ENCODE measurements at places on chromosomes 6 and 20.

- DNase-seq = no peak
Measured at GRCh38 chr6:75025371-75025770, 180.5 kb downstream of the COL12A1 start.

GRCh38 chr6:149081281-149081680 is 236.2 kb upstream of the TAB2 start:
- no peak for DNase-seq

DNA sequence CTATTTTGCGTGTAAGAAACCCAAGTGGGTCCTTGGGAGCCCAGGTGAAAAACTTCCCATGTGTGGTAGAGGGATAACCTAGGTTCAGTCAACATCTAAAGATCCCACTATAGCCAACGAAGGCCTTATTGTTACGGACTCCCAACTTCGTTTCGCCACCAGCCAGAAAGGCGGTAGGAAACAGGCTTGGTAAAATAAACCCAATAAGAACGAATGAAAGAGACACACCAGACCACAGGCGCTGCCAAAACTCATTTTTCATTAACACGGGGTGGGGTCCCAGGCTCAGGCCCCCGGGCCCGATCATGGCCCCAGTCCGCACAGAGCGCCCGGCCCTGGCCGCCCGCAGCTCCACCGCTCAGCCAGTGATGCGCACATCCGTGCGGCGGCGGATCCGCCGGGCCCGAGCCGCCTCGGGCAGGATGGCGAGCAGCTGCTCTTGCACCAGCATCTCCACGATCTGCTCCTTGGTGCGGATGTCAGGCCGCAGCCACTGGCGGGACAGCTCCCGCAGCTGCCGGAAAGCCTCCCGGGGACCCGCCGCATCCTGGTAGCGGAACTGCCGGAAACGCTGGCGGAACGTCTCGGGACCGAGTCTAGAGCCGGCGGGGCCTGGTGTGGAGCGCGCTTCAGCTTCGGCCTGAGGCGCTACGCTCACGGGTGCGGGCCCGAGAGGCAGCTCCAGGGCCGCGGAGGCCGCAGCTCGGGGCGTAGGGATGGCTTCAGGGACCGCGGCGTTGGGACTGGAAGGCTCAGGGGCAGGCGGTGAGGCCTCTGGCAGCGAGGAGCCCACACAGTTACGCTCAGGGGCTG is 709 bp downstream of the SCAND1 start:
- DNase-seq = peak; percentile 76

- DNase-seq = peak; percentile 80
Measured at GRCh38 chr6:45419571-45420082, 41.9 kb upstream of the SUPT3H start.

- DNase-seq = peak; percentile 57
Measured at GRCh38 chr20:62805155-62805710, 598 bp downstream of the OGFR start.

DNA sequence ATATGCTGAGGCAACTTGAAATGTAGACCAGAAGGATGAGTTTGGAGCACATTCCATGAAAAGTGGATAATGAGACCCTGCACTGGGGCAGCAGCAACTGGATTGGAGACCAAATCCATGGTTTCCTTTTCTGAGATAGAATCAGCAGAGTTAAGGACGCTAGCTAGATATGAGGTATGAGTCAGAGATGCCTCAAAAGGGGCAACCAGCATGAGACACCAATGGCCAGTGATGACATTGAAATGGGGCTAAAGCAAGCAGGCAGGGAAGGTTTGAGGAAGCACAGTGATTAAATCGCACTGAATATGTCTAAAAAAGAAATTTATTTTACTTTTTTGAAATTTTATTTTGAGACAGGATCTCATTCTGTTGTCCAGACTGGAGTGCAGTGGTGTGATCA is 802.4 kb downstream of the TFAP2A start:
- DNase-seq = no peak

DNA sequence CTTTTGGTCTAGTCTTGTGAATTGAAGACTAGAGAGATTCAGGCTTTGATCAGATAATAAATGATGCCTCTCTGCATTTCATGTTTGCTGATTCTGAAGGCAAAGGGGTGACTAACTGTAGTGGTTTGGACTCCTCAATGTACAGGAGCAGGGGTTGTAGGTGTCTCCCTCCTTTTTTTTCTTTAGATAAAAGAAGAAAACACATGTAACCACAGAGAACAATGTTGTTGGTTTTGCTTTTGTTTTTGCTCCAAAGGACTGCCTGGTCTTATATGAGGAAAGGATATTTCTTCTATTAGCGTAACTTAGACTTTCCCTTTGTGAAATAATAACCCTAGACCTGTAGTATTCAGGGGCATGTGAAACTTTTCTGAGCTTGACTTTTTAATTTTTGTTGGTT is 53.2 kb downstream of the RFPL4B start:
- no peak for DNase-seq

DNA sequence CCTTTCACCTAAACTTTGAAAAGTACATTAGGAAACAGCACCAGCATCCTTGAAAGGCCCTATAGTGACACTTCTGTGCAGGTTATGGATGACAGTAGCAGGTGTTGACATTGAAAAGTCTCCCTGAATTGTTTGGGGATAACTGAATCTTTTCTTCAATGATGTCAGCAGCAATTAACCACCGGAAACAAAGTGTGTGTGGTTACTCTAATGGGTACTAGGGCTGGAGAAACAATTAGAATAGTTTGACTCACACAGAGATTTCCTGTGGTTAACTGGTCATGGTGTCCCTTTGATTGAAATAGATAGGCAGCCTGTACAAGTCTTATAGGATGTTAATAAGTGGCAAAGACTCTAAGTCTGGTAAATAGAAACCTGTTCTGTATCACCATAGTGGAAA is 189.1 kb downstream of the TBX18 start:
- DNase-seq = no peak

- DNase-seq = no peak
Measured at GRCh38 chr6:54856129-54856528, 9.6 kb downstream of the FAM83B start.

- DNase-seq = no peak
Measured at GRCh38 chr6:161292145-161292544, 18.3 kb upstream of the AGPAT4 start.

GRCh38 chr6:44278315-44278714 is 8.1 kb downstream of the TMEM151B start:
- no peak for DNase-seq

GRCh38 chr6:37024656-37025337 is 19.3 kb downstream of the FGD2 start:
- DNase-seq = peak; percentile 76

GRCh38 chr6:83510791-83511190 is 1.5 kb upstream of the PRSS35 start:
- no peak for DNase-seq

DNA sequence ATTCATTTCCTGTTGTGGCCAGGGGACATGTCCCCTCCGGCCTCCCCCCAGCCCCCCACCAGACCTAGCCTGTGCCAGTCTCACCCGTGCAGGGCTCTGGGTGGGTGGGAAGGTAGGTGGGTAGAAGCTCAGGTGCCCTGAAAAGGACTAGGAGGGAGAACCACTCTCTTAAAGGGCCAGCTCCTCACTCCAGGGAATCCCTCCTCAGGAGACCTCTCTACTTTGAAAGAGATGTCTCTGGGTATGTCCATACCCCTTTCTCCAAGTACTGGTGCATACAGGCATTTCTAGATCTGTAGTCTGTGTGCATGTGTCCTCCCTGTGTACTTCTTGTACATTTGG is 60.8 kb upstream of the EPB41L1 start:
- DNase-seq = no peak

- no peak for DNase-seq
Measured at GRCh38 chr6:111773501-111774345, 99.5 kb downstream of the FYN start.

DNA sequence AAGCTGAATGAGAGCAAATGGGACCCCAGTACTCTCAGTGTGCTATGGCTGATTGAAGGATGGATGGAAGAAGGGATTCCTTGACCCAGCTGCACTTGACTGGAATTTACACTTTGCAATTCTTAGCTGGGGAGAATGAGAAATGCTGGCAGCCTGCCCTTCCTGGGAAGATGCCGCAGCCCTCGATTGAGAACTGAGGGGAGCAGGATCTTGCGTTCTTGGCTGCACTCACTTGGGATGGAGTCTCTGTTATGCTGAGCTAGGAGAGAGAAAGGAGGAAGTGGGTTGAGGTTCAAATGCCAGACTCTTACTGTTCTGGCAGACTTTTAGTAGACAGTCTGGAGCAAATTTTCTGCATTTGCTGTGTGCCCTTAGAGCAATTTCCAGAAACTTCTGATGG is 221.2 kb downstream of the FNDC1 start:
- DNase-seq = no peak

DNA sequence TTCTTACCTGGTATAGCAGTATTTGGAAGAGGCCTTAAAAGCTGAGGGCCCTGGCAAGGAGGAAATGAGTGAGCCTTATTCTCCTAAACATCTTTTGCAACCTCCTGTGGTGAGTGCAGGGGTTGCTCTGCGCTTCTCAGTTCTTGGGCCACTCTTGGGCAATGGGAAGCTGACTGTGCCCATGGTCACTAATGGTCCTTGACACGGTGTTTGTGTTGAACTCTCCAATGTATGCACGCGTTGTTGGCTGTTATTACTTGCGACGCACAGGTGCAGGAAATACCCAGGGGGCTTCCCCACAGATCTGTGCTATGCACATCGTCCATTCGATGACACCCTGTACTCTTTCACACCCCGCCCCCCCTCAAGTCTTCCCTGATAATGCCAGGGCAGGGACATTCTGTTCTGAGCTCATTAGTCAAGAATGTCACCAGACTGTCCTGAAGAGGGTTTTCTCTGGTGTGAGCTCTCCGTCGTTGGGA is 79.7 kb downstream of the EDN1 start:
- no peak for DNase-seq

DNA sequence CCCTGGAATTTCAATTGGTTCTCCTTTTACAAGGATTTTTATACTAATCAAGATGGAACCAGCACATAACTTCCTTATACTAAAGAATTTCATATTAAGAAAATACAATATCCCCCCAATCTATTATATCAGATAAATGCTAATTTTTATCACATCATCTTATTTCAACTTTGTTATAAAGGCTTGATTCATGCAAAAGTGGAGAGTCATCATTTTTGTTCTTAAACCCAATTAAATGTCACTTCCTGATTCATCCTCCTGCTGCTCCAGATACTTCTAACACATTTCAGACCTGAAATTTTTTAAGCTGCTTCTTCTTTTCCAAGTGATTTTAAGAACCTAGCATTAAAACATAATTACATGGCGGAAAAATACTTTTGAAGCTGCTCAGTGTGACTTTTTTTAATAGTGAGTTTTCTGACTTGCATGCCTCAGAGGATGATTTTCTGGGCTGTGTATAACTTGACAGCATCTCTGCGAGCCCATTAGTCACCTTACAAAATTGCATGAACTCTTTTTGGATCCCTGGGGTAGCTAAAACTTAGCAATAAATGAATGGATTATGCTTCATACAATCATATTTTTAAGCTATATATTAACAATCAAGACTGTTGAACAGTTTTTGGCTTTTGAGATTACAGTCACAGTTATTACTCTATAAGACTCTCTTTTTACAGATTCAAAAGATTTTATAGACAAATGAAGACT is 134.1 kb downstream of the ELOVL4 start:
- no peak for DNase-seq

DNA sequence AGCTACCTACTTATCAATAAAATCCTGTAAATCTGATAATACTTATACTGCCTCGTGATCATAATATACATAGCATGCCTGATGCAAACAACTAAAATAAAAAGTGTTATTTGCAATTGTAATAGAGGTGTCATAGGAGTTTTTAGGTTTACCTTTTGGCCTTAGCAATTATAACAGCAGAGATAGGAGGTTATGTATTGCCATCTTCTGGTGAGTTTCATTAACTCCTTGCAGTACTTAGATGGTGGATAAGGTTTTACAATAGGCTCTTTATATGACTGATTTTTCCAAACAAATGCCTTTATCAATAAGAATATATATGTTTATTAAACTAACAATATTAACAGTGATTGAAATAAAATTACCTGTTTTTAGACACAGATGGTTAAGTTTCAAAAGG is 27.8 kb upstream of the MYCT1 start:
- DNase-seq = no peak

- no peak for DNase-seq
Measured at GRCh38 chr6:22432060-22432459, 135.2 kb upstream of the PRL start.

DNA sequence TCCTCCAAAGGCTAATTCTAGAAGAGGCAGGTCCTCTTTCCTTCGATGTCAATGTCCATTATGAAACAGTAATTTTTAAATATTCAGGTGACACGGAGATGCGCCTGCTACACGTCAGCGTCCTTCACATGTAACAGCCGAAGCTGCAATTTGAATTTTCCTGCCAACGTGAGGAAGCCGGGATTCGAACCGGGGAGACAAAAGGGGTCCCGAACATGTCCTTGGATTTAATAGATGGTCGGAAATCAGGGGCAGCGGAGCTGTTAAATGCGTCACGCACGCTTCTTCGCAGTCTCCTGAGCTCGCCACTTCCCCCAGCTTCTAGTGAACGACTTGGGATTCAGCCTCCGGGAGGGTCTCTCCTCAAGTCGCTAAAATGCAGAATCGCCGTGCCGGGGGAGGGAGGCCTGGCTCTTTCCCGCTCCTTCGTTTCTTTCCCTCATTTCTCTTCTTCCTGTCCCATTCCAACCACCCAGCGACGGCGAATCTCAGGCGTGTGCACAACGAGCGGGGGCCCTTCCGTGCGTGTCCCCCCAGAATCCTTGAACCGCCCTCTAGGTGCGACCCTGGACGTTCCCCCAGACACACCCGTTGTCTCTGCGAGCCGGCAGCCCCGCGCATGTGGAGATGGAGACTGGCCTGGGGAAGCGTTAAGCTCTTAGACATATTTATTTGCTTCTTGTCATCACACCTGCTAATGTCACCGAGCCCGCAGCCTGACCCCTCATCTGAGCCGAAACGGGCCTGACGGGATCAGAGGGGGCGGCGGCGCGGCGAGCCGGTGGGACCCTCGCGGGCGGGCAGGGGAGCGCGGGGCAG is 1.3 kb upstream of the FOXC1 start:
- no peak for DNase-seq

Measured in stimulated activated CD4-positive, alpha-beta T cell treated with anti-CD3 and anti-CD28 coated beads, Interleukin-15, amount 100 ng/mL, for 24 hours (primary cell).